ENCODE measurements at places on chromosomes 1 and 21.

GRCh38 chr1:156400191-156400935, 31.4 kb downstream of the RHBG start:
- no peak for DNase-seq

DNA sequence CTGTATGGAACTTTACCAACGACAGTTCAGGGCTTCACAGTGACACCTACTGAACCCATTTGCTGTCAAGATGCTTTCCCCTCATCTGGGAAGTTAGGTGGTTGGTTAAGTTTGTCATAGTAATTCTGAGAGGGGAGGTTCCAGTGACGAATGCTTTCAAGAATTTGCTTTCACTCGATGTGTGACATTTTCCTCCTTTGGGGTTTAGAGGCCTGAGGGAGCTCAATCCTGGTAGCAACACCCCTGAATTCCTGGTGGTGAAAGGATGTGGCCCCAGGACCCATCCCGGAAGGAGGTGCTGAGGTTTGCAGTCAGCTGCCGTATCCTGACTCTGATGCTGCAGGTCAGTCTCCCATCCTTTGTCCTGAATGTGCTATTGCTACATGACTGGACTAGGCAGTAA, 2.8 kb downstream of the PIGV start:
- DNase-seq = no peak

GRCh38 chr1:40965531-40965930, 14.0 kb upstream of the CTPS1 start:
- DNase-seq = no peak

GRCh38 chr1:228058949-228059633, 23.4 kb upstream of the ARF1 start:
- no peak for DNase-seq

GRCh38 chr21:46109313-46110221, 11.7 kb downstream of the COL6A2 start:
- no peak for DNase-seq

DNA sequence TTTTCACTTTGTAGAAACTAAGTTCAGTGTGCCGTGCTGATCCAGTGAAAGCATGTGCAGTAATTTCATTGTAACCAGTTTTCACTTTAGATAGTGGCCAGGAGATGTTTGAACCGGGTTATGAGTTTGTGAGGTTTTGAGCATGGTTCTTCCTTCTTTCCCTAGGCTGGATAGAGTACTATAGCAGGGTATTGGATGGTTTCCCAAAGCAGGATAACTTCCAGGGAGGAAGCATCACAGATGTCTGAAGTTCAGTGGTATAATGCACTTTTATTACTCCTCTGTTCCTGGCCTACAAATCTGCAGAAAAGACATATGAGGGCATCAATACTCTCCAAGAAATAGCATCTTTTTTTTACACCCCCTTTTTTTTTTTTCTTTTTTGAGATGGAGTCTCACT, 823.1 kb downstream of the USP25 start:
- no peak for DNase-seq

DNA sequence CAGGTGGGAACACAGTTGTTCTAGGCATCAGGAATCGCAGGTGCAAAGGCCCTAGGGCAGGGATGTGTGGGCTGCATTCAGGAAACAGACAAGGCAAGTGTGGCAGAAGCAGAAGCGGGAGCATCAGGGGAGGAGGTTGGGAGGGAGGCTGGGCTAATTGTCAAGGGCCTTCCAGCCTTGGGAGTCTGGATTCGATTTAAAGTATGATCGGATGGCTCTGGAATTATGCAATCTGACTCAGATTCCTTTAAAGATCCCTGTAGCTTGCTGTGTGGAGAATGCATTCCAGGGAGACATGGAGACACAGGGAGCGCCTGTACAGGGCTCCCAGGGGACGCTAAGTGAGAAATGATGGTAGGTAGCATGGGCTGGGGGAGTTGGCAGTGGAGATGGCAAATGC, 86.5 kb downstream of the LACTBL1 start:
- no peak for DNase-seq

Data from SHP77 (cell line).